ENCODE measurements at places on chromosomes 12 and 14.
A peak's percentile ranks its signal among the peaks of the same experiment; 100 is the strongest.

- no peak for DNase-seq
Observed at GRCh38 chr14:65360144-65360784, 52.3 kb upstream of the FUT8 start.

GRCh38 chr14:31543969-31544799, 17.0 kb upstream of the NUBPL start:
- no peak for DNase-seq

DNA sequence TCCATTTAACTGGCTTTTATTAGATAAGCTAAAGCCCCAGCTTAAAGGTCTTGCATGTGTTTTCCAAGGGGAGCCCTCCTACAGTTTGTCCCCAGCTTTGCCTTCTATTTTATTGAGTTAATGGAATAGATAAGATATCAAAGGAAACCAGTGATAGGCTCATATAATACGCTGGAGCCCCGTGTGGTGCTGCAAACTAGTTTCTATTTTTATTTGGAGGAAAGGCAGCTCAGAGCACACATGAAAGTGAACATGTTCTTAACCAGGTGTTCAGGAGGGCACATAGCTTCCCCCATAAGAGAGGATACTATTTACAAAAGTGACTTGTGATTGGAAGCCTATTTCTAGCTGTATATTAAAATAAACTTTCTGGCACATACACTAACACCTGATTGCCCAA, 251.7 kb downstream of the PDZRN4 start:
- DNase-seq: no peak

DNA sequence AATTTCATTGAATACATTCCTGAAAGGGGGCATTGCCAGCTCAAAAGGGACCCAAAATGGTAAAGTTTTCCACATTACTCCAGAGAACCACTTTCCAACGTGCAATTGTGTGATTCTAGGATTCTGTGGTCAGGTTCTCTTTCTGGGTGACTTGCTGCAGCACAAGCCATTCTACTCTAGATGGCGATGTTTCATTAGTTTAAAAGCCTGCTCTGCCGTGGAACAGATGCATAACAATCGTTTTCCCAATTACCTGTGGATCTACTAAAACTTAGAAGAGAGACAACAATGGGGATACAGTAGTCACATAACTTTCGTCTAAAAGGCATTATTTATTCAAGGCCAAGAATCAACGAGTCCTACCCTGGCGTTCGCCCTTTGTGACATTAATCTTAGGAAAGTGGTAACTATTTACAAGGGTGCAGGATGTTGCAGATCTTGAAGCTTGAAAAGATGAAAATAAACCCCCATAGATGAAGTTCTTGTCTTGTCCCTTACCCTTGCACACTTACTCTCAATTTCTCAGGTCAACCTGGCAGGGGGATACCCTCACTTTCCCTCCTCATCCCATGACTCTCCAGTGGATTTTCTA, 400.9 kb downstream of the SNAPC1 start:
- DNase-seq: no peak

GRCh38 chr12:54725233-54725843, 77.2 kb upstream of the DCD start:
- DNase-seq: no peak

DNA sequence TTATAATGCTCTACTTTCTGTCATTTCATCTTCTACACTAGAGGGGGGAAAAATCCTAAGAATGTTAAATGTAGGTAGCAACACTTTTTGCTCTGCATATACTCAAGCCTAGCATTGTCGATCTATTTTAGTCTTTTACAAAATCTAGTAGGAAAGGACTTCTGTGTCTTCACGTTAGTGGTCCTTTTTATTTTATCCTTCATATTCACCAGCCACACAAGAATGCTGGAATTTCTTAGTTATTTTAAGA, 253.0 kb upstream of the FLRT2 start:
- DNase-seq: no peak

DNA sequence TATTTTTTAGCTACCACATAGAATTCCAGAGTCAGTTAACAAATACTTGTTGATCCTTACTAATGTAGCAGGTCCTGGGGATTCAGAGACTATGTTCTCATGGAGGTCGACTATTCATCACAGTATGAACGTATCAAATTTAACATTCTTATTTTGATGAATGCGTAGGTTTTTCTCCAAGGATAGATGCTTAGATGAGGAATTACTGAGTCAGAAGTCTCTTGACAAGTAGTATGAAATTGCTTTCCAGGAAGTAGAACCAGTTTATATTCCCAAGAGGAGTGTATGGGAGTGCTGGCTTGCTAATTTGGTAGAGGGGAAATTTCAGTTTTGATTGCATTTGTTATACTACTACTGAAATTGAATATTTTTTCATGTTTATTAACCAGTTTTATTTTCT, 42.8 kb upstream of the CRADD start:
- no peak for DNase-seq

GRCh38 chr14:64935508-64935907, 7.0 kb downstream of the GPX2 start:
- no peak for DNase-seq

DNA sequence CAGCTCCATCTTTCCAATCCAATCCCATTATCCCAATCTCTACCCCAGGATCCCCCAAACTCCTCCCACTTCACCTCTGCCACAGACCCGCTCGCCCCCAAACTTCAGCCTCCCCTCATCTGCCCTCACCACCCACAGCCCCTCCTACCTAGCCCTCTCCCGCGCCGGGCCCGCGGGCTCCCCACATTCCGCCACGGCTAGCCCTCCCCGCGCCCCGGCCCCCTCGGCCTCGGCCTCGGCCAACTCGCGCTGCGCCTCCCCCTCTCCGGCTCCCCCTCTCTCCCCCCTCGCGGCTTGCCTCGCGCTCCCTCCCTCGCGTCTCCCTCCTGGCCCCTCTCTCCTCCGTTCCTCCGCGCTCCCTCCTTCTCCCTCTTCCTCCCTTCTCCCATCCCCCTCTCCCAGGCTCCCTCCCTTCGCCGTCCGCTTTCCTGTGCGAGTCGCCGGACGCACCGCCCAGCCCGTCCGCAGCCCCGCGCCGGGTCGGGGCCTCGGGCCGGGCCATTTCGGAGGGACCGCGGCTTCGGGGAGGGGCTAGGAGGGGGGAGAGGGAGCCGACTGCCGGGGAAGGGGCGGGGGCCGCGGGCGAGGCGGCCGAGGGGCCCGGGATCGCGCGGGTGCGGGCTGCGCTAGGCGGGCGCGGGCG, at the start of gene ATN1:
ATN1 (plus strand) TSS at position 581 of the 643 bp plus-strand sequence. CDS start 6,043 bp downstream, outside the sequence.
- DNase-seq: peak; percentile 58

DNA sequence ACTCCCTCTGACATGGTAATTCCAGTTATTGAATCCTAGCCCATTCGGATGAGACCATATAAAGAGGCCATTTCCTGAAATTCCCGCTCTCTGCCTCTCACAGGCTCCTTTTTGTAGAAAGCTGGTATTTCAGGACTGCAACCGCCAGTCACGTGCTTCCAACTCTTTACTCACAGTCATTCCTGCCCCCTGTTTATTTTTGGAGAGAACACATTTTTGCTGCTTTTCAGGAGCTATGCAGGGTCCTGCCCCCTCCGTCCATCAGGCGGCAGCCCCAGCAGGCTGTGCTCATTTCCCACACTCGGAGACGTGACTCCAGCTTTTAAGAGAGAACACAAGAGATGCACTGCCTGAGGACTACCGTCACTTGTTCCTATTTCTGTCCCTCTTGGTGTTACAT, 26.8 kb downstream of the IFT43 start:
- DNase-seq: no peak

DNA sequence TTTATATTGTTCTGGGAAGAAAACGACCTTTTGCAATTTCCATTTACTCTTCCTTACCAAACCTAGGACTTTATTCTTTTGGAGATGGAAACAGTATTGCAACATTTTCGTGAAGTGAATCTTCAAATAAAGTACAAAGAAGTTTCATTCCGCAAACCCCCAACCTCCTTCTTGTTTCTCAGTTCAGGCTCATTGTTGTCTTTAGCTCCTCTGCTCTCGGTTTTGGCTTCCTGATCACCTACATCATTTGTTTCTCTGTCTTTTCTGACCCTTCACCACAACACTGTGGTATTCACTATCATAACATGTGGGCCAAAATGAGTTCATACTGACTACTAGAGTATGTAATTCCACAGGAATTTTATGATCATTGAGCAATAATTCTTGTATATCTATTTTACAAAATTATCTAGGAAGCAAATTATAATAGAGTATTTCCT, 266.8 kb downstream of the ADAMTS20 start:
- DNase-seq: no peak

GRCh38 chr14:104291123-104292000, 153.0 kb downstream of the KIF26A start:
- DNase-seq: no peak

- no peak for DNase-seq
Observed at GRCh38 chr12:93468008-93468371, 676 bp downstream of the MRPL42 start.

DNA sequence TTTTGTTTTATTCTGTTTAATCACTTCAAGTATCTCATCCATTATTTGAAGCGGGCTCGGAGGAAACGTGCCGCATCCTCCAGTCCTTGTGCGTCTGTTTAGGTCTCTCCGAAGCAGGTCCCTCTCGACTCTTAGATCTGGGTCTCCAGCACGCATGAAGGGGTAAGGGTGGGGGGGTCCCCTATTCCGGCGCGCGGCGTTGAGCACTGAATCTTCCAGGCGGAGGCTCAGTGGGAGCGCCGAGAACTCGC, 311 bp upstream of the LGR5 start:
- DNase-seq: no peak

DNA sequence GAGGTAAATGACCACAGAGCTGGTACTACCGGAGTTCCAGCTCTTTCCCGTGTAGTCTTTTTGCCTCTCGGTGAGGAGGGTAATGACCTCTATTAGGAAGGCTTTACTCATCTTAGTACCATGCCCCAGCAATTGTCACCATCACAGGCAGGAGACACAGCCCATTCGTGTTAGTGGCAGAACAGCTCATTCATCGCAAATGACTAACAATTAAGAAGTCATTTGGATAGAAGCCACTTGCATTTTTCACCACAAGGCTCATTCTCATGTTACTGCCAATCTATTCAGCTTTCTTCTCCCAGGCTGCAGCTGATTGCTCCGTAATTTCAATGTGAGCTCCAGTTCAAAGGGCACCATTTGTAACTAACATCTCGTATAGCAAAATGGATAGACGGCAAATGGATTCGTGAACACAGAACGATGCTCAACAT, 718.8 kb upstream of the TMEM132C start:
- no peak for DNase-seq

- no peak for DNase-seq
Observed at GRCh38 chr14:99552572-99553216, 51.3 kb downstream of the CCDC85C start.

DNA sequence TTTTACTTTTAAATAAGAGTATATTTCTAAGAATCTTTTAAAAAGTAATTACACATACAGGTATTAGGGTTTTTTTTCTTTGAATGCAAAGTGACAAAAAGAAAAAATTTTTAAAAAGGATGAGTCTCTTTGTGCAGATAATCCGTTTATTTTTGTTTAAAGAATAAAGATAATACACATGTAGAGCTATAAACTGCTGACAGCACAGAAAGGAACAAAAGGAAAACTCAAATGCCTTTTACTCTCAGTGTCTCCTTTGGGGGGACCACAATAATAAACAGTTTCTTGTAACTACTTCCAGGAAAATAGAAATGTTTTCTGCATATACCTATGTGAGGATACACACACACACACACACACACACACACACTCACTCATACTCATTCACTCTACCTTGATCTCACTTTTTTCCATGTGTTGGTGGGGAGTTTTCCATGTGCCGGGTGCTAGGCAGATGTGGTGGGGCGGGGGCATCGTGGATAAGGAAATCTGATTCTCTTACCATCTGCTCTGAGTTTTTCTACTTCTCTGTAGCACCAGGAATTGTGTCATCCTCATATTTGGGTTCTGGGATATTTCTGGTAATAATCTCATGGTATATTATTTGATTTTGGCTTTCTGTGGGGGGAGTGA, 58.1 kb downstream of the KCTD10 start:
- no peak for DNase-seq

- DNase-seq: no peak
Observed at GRCh38 chr12:105433804-105434203, 103.3 kb downstream of the C12orf75 start.

- no peak for DNase-seq
Observed at GRCh38 chr14:20768593-20768892, 339 bp downstream of the EDDM3B start.

- no peak for DNase-seq
Observed at GRCh38 chr12:52228366-52228765, 4.7 kb upstream of the KRT7 start.

DNA sequence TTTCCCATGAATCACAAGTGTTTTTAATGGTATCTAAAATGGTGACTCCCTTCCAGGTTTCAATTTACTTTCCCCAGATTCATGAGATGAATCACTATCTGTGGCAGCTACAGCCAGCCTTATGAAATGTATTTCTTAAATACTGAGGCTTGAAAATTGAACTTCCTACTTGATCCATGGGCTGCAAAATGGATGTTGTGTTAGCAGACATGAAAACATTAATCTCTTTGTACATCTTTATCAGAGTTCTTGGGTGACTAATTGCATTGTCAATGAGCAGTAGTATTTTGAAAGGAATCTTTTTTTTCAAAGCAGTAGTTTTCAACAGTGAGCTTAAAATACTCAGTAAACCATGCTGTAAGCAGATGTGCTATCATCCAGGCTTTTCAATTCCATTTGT, 250.8 kb downstream of the SLC6A15 start:
- DNase-seq: no peak

DNA sequence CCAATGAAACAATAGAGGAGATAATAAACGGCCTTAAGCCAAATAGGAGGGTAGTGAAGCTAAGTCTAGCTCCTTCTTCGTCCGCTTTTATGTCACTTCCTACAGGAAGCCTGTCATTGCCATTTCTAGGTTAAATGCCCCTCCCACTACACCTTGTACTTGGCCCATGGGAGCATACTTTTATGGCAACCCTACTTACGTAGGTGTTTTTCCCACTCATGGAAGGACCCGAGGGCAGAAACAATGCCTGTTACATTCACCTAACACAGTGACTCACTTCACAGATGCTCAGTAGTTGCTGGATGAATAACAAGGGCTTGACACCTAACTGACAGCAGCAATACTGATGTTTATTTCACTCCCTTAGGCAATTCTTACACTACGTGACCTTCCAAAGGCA, 44.5 kb downstream of the ALKBH1 start:
- no peak for DNase-seq

Measured in CD4-positive, alpha-beta T cell treated with Interleukin-17A for 4 hours (primary cell).